ENCODE measurements at places on chromosomes 11 and 22.

DNA sequence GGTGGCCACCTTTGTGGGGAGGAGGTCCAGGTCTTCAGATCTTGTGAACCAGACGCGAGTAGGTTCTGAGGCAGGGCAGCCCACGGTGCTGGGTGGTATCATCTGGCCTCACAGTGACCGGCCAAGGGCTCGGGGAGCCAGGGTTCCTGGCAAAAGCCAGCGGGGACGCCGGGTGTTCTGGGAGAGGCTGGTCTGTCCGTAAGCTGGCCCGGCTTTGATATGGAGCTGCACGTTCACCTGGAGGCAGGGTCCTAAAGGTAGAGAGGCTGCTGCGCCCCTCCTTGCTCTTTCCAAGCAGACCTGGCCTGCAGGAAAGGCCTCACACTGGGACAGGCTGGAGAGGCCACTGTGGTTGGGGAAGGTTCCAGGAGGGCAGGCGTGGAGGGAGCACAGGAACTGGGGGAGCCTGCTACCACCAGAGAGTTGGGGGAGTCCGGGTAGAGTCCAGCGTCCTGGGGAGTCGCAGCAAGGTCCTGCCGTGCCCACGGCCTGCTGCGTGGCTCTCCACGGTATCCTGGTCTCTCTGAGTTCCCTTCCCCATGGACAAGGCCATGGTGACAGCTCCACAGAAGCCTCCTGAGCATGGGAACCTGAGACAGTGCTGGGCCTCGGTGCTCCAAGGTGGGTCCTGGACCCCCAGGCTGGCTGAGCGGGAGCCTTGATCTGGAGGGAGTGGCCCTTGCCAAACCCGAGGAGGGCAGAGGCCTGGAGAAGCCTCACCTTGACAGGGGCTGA, 452.4 kb upstream of the B3GAT1 start:
- DNase-seq, result no peak

GRCh38 chr11:100821198-100821597, 134.1 kb downstream of the ARHGAP42 start:
- DNase-seq, result no peak

DNA sequence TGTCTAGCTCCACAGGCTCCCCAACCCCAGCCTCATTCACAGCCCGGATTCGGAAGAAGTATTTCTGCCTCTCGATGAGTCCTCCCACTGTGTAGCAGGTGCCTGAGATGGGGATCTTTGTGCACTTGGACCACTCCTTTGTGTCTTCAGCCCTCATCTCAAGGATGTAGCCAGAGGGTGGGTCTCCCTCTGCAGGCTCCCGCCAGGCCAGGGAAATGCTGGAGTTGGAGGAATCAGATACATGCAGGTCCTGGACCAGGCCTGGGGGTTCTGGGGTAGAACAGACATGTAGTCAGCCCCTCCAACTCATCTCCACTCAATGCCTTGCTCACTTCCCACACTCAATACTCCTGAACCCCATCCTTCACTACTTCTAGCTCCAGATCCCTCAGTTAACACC, 10.8 kb downstream of the TMEM86A start:
- no peak for DNase-seq

- DNase-seq, result no peak
These were observed 352.9 kb upstream of the DDI1 start for GRCh38 chr11:103683576-103683975.

DNA sequence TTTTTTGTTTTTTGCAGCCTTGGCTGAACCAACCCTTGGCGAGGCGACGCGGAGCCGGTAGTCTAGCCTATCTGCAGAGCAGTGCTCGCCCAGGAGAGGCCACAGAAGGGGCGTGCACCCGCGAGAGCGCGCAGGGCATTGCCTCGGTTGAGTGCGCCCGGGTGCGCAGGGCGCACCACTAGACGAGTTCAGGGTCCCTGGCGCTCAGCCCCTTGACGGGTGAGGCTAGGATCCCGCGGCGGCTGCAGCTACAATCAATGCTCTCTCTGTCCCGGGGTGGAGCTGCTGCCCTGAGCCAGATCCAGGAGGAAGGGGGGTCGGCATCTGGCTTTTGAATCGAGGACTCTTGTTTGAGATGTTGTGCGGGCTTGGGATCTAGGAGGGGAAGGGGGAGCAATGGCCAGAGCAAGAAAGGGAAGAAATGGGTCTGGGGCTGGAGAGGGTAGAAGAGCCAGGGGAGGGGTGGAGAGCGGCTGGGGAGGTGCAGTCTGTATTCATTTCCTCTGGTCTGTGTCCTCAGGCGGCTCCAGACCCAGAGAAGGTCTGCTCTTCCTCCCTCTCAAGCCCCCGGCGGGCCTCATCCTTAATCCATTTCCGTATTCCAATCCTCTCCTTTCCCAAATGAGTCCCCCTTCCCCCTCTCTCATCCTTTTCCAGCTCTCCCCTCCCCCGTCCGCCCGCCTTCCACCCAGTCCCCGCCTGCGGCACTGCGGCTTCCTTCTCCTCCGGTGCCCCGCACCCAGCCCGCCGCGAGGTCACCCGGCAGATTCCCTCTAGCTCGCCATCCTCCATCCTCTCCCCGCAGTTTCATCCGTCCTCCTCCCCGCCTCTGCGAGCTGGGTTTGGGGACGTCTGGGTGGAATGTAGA, 797 bp downstream of the THY1 start:
- no peak for DNase-seq
